ENCODE measurements at places on chromosomes 12 and 14. TPM values are rescaled to one million over a fixed set of nuclear protein-coding genes. Genes with fewer than 3 reads are reported as not detected.

DNA sequence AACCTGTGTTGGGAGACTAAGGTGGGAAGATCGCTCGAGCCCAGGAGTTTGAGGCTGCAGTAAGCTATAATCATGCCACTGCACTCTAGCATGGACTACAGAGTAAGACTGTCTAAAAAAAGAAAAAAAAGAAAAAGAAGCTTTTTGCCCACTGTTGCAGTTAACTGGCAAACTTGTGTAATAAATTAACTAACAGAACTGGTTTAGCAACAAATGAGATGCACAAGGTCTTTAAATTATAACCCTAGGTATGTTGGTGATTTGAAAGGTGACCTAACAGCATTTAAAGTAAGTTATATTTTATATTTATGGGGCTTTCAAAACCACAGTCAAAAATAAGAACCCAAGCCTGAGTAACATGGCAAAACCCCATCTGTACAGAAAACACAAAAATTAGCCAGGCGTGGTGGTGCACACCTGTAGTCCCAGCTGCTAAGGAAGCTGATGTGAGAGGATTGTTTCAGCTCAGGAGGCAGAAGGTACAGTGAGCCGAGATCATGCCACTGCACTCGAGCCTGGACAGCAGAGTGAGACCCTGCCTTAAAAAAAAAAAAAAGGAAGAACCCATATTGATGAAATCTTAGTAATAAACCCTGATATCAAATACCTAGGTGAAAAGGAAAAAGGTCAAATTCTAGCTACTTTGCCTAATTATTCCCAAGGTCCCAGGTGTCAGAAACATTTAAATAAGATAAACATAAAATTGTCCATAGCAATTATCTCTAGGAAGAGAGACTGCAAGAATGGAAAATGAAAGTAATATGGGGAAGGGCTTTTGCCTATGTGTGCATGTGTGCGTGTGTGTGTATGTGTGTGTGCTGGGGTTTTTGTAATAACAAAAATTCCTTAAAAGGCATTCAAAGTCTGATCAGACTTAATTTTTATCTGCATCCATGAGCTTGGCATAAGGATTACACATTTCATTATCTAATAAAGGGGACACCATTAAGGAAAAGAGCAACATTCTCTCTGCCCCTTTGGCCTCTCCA is 15.4 kb downstream of the SYNE2 start:
- DNase-seq = no peak
- no peak overlapping the region for H3K27ac ChIP-seq
- no peaks in the 10 kb centered on the region for H3K27me3 ChIP-seq
- H3K4me3 ChIP-seq = no peak overlapping the region
- H3K36me3 ChIP-seq = no peaks in the 10 kb centered on the region

- no peaks in the 10 kb centered on the region for H3K4me1 ChIP-seq
- DNase-seq = no peak
- no peaks in the 10 kb centered on the region for H3K27me3 ChIP-seq
These were observed 9.5 kb upstream of the RABGGTA start for GRCh38 chr14:24280797-24281460.

The GPD1 gene
- 0.58 TPM for total RNA-seq

The MGP gene
- not detected for total RNA-seq

DNA sequence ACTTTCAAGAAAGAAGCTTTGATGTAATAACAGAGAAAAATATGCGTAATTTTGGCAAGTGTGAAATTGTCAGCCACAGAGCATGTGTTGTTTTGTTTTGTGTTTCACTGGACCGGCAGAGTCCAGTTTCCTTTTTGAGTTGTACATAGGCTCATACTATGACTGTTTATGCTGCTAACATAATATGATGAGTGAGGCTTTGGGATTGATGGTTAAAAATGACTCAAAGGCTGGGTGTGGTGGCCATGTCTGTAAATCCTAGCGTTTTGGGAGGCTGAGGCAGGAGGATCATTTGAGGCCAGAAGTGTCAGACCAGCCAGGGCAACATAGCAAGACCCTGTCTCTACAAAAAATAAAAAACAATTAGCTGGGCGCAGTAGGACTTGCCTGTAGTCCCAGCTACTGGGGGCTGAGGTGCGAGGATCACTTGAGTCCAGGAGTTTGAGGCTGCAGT is 487.9 kb downstream of the PCNX1 start:
- H3K27me3 ChIP-seq = no peaks in the 10 kb centered on the region
- no peak for DNase-seq
- H3K27ac ChIP-seq = no peak overlapping the region
- no peaks in the 10 kb centered on the region for H3K36me3 ChIP-seq

GRCh38 chr14:23137192-23137812 is 18.2 kb upstream of the CEBPE start:
- no peak overlapping the region for H3K4me3 ChIP-seq
- DNase-seq = no peak
- H3K27ac ChIP-seq = no peak overlapping the region

The SOX5 gene
- total RNA-seq = 16.5 TPM

DNA sequence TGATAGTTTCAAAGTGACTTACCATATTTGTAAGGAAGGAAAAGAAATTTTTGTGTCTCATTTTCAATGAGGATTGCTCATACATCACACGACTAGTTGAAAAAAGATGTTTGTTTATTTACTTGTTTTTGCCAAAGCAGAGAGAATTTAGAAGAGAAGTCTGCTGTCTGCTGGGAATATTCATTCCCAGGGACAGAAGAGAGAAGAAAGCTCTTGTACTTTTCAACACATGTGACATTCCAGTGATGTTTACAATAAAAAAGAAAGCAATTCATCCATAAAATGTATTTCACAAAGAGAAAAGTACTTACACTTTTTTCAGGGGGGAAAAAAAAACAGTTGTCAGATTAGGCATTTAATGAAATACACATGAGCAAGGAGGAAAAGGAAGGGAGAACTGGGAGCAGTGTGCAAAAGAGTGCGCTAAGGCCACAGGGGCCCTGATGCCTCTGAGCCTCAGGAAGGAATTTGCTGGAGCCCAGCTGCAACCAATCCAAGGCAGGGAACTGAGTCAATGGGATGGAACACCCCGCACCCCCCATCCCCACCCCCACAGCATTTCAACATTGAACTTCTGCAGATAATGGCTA is 115.0 kb downstream of the RPAP3 start:
- no peak overlapping the region for H3K4me3 ChIP-seq
- peaks cover 40% of the 10 kb centered on the region for H3K4me1 ChIP-seq
- DNase-seq = peak; percentile 36
- no peaks in the 10 kb centered on the region for H3K36me3 ChIP-seq

- no peak for DNase-seq
- H3K4me1 ChIP-seq = no peaks in the 10 kb centered on the region
- no peaks in the 10 kb centered on the region for H3K36me3 ChIP-seq
- H3K27me3 ChIP-seq = no peaks in the 10 kb centered on the region
These were observed 82.7 kb upstream of the RPL10L start for GRCh38 chr14:46734286-46734685.

- no peak overlapping the region for H3K27ac ChIP-seq
- H3K27me3 ChIP-seq = no peaks in the 10 kb centered on the region
- no peaks in the 10 kb centered on the region for H3K4me1 ChIP-seq
These were observed 225.4 kb downstream of the PTPRO start for GRCh38 chr12:15547691-15548090.

The CD69 gene
- total RNA-seq = 0.26 TPM

GRCh38 chr14:89862856-89863255 is 91.7 kb downstream of the EFCAB11 start:
- no peaks in the 10 kb centered on the region for H3K27me3 ChIP-seq
- no peak overlapping the region for H3K4me3 ChIP-seq
- H3K27ac ChIP-seq = no peak overlapping the region
- H3K36me3 ChIP-seq = no peaks in the 10 kb centered on the region

GRCh38 chr14:47662466-47662865 is 12.9 kb downstream of the MDGA2 start:
- DNase-seq = no peak
- H3K36me3 ChIP-seq = no peaks in the 10 kb centered on the region
- peaks cover 4% of the 10 kb centered on the region for H3K27me3 ChIP-seq

GRCh38 chr12:103969391-103969790 is 3.7 kb downstream of the TDG start:
- H3K4me3 ChIP-seq = no peak overlapping the region
- peaks cover 5% of the 10 kb centered on the region for H3K36me3 ChIP-seq
- peaks cover 9% of the 10 kb centered on the region for H3K4me1 ChIP-seq
- H3K27ac ChIP-seq = no peak overlapping the region

DNA sequence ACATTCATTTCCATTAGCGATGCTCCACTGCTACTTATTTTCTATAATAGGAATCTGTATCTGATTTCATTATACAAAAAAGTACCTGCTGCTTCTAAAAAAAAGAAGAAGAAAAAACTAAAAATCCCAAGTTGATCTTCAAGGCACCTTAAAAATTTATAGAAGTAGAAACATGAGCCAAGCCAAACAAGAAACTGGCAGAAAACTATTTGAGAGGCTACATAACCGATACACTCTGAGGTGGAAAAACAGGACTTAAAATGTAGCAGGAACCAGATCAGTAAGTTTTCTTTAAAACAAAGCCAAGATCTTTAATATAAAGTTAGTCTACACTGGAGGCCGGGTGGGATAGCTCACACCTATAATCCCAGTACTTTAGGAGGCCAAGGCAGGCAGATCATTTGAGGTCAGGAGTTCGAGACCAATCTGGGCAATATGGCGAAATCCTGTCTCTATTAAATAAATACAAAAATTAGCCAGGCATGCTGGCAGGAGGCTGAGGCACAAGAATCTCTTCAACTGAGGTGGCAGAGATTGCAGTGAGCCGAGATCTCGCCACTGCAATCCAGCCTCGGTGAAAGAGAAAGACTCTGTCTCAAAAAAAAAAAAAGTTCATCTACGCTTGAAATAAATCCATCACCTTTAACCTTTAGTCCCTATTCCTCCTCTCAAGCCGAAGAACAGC is 278.6 kb downstream of the MED13L start:
- peaks cover 15% of the 10 kb centered on the region for H3K36me3 ChIP-seq
- H3K4me3 ChIP-seq = no peak overlapping the region
- H3K4me1 ChIP-seq = peaks cover 13% of the 10 kb centered on the region
- DNase-seq = no peak
- H3K27me3 ChIP-seq = no peaks in the 10 kb centered on the region

The KRT85 gene
- not detected for total RNA-seq

DNA sequence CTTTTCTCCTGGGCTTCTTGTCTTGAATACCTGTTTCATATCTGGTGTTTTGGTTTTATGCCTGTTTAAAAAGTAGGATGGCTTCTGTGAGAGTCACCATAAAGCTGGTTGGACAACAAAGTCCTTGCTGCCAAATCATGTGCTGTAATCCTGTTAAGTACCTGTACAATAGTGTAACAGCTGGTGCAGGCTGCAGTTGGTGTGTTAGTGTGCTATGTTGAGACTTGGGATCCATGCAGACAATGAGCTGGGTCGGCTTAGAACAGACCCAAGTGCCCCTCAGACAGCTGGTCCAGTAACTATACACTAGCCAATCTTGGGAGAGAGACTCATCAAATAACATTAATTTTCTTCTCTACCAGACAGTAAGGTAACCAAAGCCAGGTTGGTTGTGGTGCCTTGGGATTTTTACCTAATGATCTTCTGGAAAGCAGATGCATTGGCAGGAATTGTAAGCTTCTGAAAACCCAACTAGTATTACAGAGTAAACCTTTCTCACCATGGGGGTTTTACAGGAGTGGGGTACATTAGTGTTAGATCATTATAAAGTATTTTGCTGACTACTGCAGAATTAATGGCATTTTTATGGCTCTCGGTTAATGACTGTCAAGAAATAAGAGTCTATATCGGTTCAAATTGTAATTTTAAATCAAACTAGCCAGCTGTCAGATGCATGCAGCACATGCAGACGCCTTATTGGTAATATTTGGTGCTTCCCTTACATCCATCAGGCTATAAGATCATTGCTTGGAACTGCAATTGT is 231.2 kb downstream of the PDZRN4 start:
- no peaks in the 10 kb centered on the region for H3K36me3 ChIP-seq
- H3K27me3 ChIP-seq = no peaks in the 10 kb centered on the region
- H3K4me1 ChIP-seq = no peaks in the 10 kb centered on the region

DNA sequence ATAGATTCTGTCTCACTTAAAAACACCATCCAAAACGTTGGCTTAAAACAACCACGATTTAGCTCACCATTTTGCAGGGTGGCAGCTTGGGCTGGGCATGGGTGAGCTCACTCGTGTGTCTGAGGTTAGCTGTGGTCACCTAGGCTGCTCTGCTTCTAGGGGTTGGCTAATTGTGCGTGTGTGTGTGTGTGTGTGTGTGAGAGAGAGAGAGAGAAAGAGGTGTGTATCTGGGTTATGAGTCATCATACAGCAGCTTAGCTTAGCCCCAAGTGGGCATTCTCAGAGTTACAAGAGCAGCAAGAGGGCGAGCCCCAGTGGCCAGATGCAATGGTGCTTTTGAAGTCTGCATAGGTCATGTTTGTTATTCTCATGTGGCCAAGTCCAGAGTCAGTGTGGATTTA is 6.0 kb downstream of the FBXW8 start:
- no peaks in the 10 kb centered on the region for H3K27me3 ChIP-seq
- H3K36me3 ChIP-seq = peaks cover 3% of the 10 kb centered on the region
- no peak for DNase-seq
- peaks cover 34% of the 10 kb centered on the region for H3K4me1 ChIP-seq
- H3K4me3 ChIP-seq = no peak overlapping the region

Data from A673 (cell line).